ENCODE measurements at places on chromosomes 1 and 21. TPM values are rescaled to one million over a fixed set of nuclear protein-coding genes. Genes with fewer than 3 reads are reported as not detected.

Gene TFF3
- polyA plus RNA-seq = 3.3 TPM

Gene JTB
- polyA plus RNA-seq = 139 TPM

Gene PGLYRP3
- not detected for polyA plus RNA-seq

Gene RUSC1
- polyA plus RNA-seq = 53.4 TPM

Gene PTGFR
- 0.07 TPM for polyA plus RNA-seq

DNA sequence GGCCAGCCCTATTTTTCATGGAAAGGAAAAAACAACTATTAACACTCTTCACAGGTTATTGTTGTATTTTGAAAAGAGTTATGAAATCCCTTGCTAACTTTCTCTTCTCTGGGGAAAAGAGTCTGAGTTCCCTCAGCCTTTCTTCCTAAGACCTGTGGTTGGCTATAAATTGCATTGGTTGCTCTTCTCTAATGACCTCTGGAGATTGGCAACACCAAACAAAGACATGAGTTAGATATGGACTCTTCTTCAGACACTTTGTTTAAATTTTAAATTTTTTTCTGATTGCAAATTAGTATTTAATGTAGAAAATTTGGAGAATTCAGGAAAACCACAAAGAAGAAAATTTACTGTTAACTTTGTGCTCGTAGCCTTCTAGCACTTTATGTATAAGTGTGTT lies 275.7 kb downstream of the PBX1 start:
- DNase-seq = no peak

DNA sequence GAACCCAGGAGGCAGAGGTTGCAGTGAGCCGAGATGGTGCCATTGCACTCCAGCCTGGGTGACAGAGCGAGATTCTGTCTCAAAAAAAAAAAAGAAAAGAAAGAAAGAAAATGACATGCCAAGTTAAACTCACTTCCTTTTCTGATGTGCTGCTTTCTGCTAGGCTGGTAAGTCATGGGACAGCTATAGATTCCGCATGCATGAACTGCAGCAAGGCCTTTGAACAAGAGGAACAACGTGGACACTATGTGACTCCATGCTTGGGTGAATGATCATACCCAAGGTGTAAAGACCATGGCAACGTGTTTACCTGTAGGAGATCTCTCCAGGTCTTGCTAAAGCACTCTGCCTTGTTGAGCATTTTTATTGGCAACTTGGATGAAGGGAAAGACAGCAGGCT lies 10.3 kb upstream of the TTF2 start:
- DNase-seq = no peak

GRCh38 chr1:188988589-188988988 lies 1489.1 kb downstream of the BRINP3 start:
- DNase-seq = no peak

- no peak for DNase-seq
Measured at GRCh38 chr1:180237869-180238476, 7.9 kb downstream of the LHX4 start.

GRCh38 chr1:50553921-50554320 lies 130.7 kb upstream of the DMRTA2 start:
- DNase-seq = no peak

DNA sequence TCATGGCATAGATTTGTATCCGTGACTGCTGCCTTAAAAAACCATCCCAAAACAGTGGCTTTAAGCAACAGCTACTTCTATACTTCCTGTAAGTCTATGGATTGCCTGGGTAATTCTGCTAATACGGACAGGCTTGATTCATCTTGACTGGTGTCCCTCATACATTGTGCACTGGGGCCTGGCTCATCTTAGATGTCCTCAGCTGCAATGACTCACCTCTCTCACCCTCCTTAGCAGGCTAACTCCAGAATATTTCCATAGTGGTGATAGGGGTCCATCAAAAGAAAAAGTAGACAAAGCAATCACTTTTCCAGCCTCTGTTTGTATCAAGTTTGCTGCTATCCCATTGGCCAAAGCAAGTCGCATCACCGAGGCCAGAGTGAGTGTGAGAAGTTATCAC lies 409.1 kb upstream of the KAZN start:
- no peak for DNase-seq

DNA sequence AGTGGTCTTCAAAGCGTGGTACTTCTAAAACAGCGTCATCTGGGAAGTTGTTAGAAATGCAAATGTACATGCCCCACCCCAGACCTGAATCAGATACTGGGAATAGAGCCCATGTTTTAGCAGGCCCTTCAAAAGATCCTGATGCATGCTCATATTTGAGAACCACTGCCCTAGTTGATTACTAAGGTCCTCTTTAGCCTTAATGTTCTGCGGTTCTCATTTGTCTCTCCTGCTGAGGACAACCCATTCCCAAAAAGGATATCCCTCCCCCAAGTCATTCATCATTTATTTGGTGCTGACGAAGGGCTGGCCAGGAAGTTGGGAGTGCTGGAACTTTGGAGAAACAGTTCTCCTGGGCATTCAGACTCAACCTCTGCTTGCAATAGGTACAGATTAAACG lies 92.4 kb upstream of the RALGPS2 start:
- DNase-seq = no peak

GRCh38 chr21:31781737-31782136 lies 49.8 kb upstream of the SCAF4 start:
- no peak for DNase-seq

DNA sequence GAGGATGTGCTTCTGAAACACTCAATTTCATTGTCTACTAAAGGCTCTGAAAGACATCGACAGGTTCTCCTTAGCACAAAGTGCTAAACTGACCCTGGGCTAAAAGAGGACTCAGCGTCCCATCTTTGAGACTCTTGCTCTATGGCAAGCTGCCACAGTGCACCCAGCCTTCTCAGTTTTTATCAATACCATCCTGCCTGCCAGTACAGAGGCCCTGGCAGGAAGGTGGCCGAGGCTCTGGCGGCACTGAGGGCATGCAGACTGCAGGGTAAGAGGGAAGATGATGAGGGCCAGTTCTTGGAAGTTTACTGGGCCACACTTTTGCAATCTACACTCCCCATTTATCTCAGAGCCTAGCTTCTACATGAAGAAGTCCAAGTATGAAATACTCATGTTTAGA lies 5.3 kb downstream of the OLFML2B start:
- no peak for DNase-seq

DNA sequence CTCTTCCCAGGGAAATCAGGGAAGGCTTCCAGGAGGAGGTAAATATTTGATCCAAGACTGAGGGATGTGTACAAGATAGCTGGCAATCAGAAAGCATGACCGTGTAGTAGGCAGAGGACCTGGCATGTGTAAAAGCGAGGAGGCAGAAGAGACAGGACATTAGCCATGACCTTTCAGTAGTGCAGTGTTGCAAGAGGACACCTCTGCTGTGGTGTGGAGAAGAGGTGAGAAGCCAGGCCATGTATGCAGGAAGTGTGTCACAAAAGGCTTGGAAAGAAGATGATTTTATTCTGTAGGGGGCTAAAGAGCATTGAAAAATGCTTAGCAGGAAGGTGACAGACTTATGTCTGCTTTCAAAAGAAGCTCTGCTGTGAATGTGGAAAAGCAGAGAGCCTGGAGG lies 381.0 kb downstream of the ZP4 start:
- DNase-seq = no peak
